ENCODE measurements at places on chromosomes 2 and 18.

DNA sequence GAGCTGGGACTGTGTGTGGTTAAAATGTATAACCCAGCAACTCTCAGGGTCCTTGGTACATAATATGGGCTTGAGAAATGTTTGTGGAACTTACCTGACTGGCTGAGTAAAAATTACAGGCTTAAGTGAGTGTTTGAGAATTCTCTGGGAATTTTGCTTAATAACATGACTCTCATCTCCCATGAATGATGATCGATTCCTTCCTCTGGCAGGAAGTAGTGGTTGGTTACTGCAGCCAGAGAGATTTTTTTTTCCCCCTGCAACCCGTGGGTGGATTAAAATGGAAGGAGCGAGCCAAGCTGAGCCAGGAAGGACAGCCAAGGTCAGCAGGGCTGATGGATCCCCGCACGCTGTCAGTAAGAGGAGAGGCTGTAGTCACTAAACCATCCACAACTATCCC, 40.6 kb upstream of the RFX8 start:
- peak; percentile 42 for DNase-seq

GRCh38 chr2:233321166-233321565, 13.6 kb downstream of the SAG start:
- no peak for DNase-seq

GRCh38 chr18:51813740-51814139, 526.3 kb upstream of the DCC start:
- no peak for DNase-seq

- no peak for DNase-seq
Observed at GRCh38 chr18:51009072-51009471, 20.9 kb upstream of the SMAD4 start.

DNA sequence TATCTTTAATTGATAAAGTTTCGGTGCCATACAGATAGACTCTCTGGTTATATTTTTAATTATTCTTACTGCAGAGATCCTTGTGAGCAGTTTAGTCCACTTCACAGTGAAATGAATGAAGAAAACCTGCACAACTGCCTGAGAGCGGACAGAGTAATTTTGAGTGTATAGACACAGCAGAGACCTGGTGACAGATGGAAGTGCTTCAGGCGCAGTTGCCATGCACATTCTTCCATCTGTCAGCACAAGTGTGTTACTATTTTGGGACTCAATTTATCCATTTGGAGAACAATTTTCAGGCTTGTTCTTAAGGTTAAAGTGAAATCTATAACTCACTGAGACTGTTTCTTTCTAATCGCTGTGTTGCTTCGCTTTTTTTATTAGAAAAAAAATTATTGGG, 147.8 kb upstream of the SPHKAP start:
- no peak for DNase-seq

GRCh38 chr2:107633580-107634147, 193.0 kb upstream of the RGPD4 start:
- DNase-seq, result no peak

- peak; percentile 70 for DNase-seq
Observed at GRCh38 chr2:112691881-112692281, 28.9 kb upstream of the NT5DC4 start.

DNA sequence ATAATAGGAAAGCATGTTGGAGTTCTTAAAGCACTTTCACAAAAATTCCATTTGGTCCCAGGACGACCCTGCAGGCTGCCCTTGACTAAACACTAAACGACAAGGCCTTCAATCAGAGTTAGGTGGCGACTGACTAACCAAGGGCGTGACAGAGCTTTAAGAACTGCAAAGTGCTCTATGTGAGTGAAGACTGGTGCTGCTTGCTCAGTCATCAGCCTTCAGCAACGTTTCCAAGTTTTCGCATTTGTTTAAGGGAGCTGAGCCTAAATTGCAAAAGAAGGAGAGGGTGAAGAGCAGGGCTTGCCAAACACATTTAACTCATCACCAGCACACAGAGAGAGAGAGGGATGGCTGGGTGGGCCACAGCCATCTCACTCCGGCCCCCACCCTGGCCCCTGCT, 204.7 kb upstream of the PID1 start:
- DNase-seq, result no peak

GRCh38 chr18:41939326-41939725, 15.7 kb upstream of the PIK3C3 start:
- no peak for DNase-seq

DNA sequence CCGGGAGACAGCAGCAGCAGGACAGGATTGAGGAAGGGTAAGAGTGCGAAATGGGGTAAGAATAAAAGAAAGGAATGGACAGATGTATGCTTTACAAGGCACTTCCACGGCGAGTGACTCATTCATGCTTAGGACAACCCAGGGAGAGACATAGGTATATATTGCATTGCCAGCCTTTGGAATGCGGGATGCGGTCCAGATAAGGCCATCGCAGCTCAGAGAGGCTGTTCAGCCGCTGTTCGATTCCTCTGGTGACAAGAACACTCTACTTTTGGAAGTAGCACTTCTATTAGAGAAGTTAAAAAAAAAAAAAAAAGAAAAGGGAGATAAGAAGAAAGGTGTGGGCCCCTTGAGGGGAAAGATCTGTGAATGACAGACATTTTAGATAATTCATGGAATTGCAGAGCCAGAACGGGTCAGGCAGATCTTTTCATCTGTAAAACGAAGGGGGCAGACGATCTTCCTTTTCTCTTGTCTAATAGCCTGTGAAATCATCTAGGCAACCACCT, 819 bp upstream of the NCOA1 start:
- no peak for DNase-seq

GRCh38 chr2:30022444-30023071, 101.2 kb upstream of the ALK start:
- no peak for DNase-seq

- no peak for DNase-seq
Observed at GRCh38 chr2:182368996-182369395, 57.8 kb downstream of the PDE1A start.

DNA sequence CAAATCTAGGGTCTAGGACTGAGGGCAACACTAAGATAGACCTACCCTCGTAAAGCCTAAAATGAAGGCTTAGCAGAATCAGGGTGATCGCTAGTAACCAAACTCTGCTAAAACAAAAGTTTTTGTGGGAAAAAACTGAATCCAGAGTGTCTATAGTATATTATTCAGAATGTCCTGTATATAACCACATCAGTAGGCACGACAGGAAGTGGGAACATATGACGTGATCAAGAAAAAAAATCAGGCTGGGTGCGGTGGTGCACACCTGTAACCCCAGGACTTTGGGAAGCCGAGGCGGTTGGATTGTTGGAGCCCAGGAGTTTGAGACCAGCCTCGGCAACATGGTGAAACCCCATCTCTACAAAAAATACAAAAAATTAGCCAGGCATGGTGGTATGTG, 106.1 kb downstream of the UGGT1 start:
- no peak for DNase-seq

GRCh38 chr2:165239230-165239629, at the start of gene SCN2A:
Gene SCN2A (plus strand): TSS chr2:165239414. CDS start chr2:165295824, 56,410 bp downstream.
- DNase-seq, result peak; percentile 73

- no peak for DNase-seq
Observed at GRCh38 chr2:7878786-7879482, 802.9 kb upstream of the ID2 start.

GRCh38 chr2:42974721-42975717, 182.6 kb upstream of the HAAO start:
- no peak for DNase-seq

- no peak for DNase-seq
Observed at GRCh38 chr2:38191516-38191915, 115.6 kb upstream of the CYP1B1 start.

GRCh38 chr2:113716291-113716690, 40.2 kb downstream of the SLC35F5 start:
- no peak for DNase-seq

DNA sequence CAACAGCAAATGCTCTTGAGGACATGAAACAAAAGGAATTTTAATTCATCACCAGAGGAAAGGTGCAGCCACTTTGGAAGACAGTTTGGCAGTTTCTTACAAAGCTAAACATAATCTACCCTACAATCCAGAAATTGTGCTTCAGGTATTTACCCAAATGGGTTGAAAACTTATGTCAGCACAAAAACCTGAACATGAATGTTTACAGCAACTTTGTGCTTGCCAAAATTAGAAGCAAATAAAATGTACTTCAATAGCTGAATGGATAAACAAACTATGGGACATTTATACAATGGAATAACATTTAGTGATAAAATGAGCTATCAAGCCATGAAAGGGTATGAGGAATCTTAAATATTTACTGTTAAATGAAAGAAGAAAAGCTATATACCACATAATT, 6.9 kb upstream of the MAP2 start:
- DNase-seq, result no peak

- DNase-seq, result no peak
Observed at GRCh38 chr2:228901531-228901930, 369.6 kb downstream of the PID1 start.

DNA sequence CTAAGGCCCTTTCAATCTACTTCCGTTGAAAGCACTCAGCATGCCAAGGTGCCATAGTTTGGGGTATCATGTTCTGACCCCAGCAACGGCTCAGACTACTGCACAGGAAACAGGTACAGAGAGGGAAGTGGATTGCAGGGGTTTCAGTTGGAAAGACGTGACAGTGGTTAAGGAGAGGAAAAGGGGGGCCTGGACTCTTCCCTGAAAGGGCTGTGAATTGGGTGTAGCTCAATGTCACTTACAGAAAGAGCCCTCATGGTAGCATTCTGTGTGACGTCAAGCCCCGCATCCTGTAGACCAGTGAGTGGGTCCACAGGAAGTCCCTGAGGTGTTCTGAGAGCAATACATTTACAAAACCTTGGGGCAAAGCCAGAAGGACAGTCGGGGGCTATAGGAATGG, 121.5 kb upstream of the GYPC start:
- DNase-seq, result no peak

DNA sequence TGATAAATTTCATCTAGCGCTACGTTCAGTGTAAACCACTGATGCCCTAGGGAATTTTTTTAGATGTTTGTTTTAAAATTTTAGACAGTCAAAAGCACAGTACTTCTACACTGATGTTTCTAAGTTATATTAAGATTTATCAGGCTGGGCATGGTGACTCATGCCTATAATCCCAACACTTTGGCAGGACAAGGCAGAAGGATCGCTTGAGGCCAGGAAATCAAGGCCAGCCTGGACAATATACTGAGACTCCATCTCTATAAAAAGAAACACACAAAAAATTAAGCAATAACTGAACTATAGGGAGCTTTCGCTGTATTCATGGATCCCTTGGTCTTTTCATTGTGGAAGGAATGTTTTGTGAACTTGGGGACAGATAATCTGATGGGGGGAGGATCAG, 50.6 kb upstream of the MAPRE2 start:
- DNase-seq, result no peak

- DNase-seq, result peak; percentile 63
Observed at GRCh38 chr2:127479219-127479825, 47.0 kb downstream of the IWS1 start.

DNA sequence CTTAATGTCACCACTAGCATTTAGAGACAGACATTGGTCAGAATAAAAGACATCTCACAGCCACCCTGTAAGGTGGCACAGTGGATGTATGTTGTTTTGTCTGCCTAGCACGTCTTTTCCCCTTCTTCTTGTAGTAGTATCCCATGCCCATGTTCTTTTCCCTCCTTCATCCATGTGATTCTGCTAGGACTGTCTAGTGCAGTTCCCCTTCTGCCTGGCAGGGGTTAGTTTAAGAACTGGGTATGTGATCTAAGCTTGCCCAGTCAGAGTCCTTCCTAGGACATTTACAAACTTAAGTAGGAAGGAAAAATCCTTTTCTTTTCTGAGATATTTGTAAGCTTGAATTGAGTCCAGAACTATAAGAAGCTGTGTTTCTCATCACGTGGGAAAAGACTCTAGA, 172.3 kb downstream of the BABAM2 start:
- DNase-seq, result no peak
